Stimulated activated CD4-positive, alpha-beta T cell treated with anti-CD3 and anti-CD28 coated beads, Interleukin-12 subunit alpha, Interleukin-12 subunit beta, amount 100 ng/mL, for 4 hours (primary cell): ENCODE measurements at places on chromosomes 16 and 17.
A peak's percentile ranks its signal among the peaks of the same experiment; 100 is the strongest.

- no peak for DNase-seq
Observed at GRCh38 chr16:59573528-59574271, 839.6 kb upstream of the GOT2 start.

GRCh38 chr17:77086433-77087010, 54.2 kb upstream of the SEC14L1 start:
- DNase-seq = peak; percentile 84

DNA sequence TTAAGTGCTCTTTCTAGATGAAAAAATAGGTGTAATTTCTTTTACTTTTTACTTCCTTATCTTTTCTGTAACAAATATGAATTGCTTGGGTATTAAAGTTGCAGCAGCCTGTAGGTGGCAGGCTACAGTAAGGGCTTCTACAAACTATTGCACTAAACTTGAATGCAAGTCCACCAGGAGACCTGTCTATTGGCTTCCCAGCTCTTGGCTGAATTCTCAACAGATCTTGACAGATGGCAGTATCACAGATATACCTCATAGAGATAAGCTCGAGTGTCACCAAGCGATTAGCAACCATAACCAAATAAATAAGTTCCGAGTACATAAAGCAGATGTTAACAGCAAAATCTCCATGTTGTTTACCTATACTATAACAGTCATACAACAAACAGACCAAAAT, 5.9 kb downstream of the BBS2 start:
- no peak for DNase-seq

- DNase-seq = no peak
Observed at GRCh38 chr17:76351526-76352071, 2.1 kb downstream of the PRPSAP1 start.

DNA sequence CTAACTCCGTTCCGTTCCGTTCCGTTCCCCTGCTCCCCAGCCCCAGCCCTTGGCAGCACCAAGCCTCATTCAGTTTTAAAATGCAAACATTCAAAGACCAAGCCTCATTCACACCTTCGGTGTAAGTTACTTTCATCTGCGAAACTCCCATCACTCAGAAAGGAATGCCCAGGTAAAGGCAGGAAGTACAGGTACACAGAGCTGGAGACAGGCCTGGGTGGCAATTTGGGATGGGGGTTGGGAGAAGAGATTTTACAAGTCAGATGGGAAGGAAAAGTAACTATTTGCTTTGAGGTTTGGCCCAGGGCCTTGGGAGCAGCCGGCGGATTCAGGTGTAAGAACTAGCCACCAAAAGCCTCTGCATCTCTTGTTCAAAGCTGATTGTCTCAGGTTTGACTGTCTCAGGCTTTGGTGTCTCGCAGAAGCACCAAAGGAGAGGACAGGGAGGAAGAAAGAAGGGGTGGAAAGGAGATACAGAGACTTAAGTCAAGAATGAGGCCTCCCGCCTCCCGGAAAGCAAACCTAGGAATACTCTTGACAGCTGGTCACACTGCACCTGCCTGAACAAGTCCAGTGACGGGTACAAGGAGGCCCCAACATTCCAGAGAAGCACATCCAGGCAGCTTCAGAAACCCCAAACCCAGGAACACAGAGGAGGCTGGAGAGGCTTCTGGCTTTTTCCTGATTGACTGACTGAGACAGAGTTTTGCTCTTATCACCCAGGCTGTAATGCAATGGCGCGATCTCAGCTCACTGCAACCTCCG, 54.7 kb downstream of the NXN start:
- no peak for DNase-seq

- DNase-seq = no peak
Observed at GRCh38 chr17:28381141-28381825, 9.8 kb downstream of the SARM1 start.

- no peak for DNase-seq
Observed at GRCh38 chr16:73056448-73056847, 8.5 kb upstream of the ZFHX3 start.

DNA sequence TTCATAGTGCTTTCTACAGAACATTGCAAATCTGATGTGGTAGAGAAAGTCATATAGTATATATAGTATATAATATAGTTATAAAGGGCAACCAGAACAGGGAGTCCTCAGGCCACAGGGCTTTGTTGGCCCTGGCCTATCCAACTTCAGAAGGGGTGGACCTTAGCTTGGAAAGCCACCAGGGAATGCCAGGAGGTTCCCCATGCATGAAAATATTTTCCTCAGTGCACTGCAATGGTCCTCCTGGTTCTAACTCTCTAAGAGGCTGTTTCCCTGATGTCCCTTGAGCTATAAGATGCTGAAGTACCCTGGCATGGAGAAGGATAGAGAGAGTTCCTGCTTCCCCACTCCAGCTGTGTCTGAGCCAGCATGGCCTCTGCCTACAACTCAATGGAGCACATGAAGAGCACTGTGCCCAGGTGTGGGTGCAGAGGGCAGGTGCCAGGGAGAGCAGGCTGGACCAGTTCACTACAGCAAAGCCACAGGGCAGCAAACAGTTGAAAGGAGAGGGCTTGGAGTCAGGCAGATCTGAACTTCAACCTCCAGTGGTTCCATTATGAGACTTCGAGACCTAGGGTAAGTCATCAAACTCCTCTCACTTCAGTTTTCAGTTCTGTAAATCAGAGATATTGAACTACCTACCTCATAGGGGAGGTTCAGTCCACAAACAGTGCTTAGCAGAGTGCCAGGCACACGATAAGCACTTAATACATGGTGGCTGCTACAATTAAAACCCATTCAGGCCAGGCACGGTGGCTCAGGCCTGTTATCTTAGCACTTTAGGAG, 183.1 kb downstream of the SALL1 start:
- no peak for DNase-seq

DNA sequence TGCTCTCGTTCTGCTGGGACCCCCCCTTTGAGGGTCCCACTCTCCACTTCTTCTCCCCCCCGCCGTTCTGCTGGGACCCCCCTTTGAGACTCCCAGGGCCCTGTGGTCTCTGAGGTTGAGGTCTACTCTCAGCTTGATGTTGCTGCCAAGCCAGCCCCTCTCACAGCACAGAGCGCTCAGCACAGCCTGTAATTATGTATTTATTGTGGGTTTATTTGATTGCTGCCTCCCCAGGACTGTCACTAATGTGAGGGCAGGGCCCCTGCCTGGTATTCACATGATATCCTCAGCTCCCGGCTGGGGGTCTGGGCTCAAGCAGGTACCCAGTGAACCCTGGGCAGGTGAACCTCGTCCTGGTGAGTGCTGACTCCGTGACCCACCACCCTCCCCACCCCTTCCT, 35.4 kb downstream of the ACTG1 start:
- no peak for DNase-seq

GRCh38 chr17:78113804-78114785, 14.5 kb downstream of the TMC6 start:
- no peak for DNase-seq

DNA sequence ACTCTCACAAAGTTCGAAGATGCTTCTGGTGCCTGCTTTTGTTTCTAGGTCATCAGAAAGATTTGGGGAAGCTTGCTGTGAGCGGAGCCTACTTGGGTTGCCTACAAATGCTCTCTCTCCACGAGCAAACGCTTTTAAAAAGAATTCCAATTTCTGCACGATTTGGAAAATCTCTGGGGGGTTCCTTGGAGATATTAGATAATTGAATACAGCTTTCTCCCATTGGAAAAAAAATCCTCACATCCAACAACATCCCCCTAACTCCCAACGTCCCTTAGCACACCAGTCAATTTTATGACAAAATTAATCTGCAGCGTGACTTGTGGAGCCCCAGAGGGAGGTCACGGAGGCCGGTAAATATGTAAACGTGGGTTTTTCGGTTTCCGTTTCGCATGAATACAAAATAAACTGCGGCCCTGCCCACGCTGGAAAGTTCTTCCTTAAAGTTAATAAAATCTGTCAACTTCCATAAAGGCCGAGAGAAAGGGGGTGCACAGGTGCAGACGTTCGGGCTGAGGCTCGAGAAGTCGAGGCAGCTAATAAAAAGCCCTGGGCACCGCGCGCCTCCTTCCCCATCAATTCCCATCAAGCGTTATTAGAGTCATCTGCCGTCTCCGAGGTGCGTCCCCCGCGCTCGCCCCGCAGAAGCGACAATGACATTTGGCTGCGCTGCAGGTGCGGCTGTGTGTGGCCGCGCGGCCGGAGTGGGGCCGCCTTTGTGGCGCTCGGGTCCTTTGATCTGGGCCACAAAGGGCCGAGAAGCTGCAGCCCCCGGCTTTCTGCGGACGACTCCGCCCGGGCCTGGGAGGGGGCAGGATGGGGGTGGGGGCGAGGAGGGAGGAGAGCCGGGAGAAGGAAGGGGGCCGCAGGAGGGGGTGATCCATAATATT, 37.6 kb downstream of the SALL1 start:
- DNase-seq = no peak

GRCh38 chr16:88763502-88764053, 21.4 kb downstream of the PIEZO1 start:
- DNase-seq = no peak

DNA sequence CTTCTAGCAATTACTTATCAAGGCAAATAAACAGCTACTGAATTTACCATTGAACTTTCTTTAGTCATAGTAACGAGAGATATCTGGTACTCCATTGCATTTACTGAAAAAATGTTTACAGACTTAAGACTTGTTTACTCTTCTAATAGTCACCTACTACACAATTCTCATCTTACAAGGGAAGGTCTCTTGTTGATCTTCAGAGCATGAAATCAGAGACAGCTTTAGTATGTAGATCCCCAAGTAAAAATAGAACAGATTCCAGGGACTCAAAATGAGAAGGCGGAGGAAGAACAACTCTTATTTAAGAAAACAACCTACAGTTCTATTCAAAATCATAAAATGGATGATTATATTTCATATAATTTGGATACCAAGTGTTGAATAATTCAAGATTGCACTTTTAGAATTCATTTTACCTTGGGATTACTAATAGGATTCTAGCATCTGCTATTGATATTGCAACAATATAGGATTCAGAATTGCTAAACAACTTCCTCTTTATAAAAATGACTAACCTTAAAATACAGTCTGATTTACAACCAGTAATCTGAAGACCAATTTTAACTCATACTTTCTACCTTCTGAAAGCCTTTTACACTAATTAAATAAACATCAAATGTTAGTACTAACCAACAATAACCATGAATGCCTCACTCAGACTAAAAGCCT, 20.8 kb downstream of the UBE2G1 start:
- DNase-seq = no peak

GRCh38 chr17:72672729-72673128, 419.8 kb downstream of the SLC39A11 start:
- DNase-seq = no peak
